Psoas muscle (tissue), 8 donors: ENCODE measurements at places on chromosomes 6 and 20. TPM values are rescaled to one million over a fixed set of nuclear protein-coding genes. Genes with fewer than 3 reads are reported as not detected.

GRCh38 chr6:39587080-39587479 is 138.1 kb downstream of the KIF6 start:
- DNase-seq = no peak

DNA sequence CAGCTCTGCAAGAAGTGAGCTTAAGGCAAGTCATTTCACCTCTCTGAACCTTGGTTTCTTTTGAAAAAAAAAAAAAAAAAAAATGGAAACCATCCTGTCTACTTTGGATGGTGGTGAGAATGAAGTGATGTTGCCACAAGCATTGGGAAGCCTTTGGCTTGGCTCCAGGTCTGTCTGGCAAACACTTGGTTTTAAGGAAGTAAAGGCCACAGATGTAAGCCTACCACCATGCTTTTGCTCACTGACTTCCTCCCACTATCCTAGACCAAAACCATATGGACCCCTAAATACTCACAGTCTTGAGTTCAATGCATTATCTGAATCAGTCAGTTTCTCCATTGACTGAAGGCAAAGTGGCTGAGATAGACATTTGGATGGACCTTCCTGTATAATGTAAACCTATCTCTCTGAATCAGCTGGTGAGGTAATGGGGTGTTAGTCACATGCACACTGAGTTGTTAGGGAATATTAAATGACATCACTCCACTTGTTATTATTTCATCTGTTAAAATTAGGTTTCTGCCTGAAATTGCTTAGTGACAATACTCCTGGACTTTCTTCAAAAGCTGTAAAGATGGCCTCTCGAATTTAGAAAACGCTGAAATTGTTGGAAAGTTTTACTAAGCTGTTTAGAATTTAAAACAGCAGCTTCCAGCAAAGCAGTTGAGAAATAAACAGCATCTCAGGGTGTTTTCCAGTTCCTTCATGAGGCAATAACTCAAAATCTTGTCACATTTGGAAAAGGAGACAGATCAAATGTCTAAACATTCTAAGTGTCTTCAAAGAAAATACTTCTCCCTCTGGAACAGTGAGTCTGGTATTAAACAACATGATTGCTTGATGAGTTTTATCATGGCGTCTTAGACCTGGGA is 833.5 kb downstream of the DHX35 start:
- no peak for DNase-seq

DNA sequence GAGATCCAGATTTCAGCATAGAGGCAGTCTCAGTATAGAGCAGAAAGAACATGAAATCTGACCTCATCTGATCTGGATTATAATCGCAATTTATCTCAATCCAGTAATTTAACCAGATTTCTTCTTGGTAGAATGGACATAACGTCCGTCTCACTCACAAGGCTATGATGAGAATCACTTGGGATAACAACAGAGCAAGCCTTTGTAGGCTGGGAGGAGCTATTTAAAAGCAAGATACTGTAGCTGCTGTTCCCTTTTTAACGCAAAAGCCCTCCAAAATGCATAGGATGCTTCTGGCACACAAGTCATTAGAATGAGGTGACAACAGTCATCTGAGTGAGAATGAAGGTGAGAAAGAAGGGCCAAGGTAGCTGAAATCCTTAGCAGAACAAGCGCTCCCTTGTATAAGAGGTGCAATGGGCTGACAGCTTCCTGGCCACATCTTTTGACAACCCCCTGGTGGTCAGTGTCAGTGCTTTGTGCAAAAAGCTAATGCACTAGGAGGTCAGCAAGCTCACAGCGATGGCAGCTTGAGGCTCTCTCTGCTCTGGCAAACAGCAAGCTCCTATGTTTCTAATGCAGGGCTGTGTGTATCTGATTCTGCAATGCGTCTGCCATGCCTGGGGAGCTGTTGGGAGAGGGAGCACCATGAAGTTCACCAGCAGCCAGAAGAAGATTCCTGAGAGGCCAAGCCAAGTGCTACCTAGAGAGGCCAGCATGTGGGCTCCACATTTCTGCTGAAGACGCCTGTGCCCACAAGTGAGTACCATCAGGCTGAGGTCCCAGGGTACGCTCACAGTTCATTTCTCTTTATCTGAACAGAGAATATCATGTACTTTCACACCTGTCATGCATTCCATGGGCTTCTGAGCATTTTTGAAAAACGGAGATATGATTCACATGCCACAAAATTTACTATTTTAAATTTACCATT is 16.2 kb downstream of the METTL24 start:
- no peak for DNase-seq

GRCh38 chr6:29955783-29956182 is 13.5 kb downstream of the HLA-A start:
- DNase-seq = no peak

- no peak for DNase-seq
Observed at GRCh38 chr6:26336355-26337198, 28.4 kb upstream of the BTN3A2 start.

DNA sequence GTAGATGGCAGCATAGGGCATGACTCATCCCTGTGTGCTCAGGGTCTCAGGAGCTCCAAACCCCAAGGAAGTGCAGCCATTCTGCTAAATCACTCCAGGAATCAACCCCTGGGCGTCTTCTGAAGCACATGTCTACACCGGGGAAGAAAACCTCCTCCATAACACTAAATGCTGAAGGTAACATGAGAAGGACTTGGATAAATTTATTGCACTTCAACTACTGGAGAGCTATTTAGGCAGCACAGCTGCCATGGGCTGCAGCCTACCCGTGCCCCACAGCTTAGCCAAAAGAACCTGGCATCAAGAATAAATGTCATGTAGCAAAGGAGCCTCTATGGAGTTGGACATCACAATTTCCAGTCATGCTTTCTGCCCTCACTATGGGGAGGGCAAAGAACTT is 152.4 kb upstream of the PROKR2 start:
- no peak for DNase-seq

DNA sequence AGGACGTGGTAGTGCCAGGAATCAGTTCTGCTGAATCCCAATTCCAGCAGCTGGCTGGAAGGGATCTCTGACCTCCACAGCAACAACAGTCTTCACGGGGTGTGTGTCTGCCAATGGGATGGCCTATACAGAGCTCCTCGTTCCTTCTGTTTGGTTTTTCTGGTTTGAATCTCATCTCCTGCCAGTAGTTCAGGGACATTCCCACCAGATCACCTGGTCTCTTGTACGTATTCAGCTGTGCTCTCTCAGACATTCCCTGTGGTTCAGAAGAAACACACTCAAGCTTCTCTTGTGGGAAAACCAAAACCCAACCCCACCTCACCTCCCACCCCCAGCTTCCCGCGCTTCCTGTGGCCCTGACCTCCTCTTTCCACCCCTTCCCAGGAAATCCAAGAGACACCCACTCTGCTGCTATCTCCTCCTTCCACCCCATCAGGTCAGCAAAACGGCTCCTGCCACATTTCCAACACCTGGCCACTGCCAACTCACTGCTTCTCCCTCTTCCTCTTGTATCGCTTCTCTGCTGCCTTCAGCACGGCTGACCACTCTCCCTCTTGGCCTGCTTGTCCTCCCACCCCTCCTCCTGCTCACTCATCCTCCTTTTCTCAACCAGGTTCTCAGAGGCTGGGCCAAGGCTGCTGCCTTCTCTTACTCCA is 63.3 kb upstream of the PTGIS start:
- DNase-seq = no peak

- DNase-seq = no peak
Observed at GRCh38 chr6:170172392-170172791, 118.5 kb downstream of the DLL1 start.

The VAPB gene
- 44.4 TPM for polyA plus RNA-seq

GRCh38 chr6:153092082-153093013 is 38.7 kb downstream of the RGS17 start:
- no peak for DNase-seq

- DNase-seq = no peak
Observed at GRCh38 chr20:51622004-51622874, 79.7 kb upstream of the NFATC2 start.

DNA sequence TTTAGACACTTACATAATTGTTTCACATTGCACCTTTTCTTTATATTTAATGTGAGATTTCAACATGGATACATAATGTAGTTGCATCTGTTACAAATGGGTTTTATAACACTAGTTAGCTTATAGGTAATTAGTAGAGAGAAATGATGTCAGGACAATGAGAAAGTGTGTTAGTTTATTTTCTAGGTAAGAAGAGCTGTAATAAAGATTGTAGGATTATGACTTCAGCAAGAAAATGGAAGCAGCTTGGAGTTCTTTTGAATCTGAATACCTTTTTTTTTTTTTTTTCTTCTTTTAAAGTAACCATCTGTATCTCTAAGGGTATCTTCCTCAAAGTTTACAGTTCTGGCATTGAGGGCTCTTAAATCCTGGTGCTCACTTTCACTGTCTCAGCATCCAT is 35.3 kb downstream of the CD2AP start:
- DNase-seq = no peak

The RSPH3 gene
- 2.7 TPM for polyA plus RNA-seq

DNA sequence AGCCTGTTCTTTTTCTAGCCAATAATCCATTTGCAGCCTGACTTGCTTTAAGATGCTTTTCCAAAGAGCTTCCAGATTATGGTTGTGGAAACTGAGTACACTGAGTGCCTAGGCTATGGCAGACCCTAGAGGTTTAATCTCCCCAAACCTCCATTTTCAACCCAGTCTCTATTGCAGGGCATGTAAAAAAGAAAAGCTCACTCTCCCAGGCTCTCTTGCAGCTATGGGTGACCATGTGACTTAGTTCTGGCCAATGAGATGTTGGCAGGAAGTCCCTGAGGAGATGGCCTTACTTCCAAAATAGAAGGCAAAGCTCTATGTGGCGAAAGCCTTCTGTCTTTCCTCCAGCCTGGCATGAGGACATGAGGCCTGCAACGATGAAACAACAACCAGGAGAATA is 3.8 kb downstream of the PDRG1 start:
- no peak for DNase-seq

The DUSP22 gene
- 31.6 TPM for polyA plus RNA-seq

DNA sequence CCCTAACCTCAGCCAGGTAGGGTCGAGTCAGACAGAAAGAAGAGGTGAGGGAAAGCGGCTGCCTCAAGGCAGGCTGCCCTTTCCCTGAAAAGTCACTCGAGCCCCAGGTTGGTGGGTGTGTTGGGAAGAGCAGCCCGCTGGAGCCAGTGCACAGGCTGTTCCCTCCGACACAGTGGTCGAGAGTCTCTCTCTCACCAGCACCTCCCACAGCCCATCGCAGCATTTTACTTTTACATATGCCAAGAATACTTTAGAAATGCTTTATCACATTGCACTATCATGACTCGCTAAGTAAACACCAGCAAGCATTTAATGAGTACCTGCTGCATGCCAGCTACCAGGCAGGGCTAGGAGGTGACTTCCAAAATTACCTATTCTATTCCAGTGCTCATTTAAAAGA is 1.7 kb downstream of the PRPH2 start:
- no peak for DNase-seq

The SCP2D1 gene
- not detected for polyA plus RNA-seq

- DNase-seq = no peak
Observed at GRCh38 chr6:95569560-95569959, 7.8 kb upstream of the MANEA start.

DNA sequence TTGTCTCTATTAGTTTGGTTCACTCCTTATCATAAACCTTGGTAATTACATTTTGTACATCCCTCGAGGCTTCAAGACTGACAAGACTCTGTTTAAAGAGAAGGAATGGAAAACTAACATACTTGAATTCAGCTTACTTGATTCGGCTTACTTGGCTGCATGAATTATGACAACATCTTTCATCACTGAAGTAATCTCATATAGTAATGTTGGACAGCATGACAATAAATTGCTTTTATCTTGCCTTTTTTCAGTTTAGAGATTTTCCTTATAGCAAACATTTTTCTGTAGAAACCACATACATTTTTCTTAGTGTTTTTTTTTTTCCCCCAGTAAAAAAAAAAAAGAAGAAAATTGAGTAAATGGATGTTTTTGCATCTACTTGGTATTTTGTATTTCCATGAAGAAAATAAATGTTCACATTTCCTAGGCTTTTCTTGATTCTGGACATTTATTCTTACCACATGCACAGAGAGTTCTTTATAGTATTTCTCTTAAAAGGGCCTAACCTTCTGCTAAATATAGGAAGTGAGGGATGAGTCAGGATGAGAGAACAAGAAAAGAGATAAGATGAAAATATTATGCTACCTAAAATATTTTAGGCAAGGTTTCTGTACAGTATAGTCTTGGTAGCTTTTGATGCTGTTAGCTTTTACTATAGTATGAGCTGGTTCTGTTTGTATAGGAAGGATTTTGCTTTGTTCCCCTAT is 101.0 kb upstream of the HDGFL1 start:
- DNase-seq = no peak

DNA sequence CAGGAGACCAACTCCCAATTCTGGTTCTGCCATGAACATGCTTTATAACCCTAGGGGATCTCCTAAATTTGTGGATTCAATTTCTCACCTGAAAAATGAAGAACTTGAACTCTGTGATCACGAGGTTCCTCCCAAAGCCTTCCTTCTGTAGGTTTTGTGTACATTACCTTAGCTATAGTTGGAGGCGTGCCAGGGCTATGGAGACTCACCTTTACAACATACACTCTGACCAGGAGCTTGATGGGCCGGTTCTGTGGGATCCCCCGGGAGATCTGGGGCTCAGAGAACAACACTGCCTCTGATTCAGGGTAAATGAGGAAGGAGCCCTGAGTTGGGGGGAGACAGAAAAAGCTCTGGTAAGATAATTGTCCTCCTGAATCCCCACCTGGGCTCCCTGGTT is 34.1 kb downstream of the ERGIC3 start:
- no peak for DNase-seq

DNA sequence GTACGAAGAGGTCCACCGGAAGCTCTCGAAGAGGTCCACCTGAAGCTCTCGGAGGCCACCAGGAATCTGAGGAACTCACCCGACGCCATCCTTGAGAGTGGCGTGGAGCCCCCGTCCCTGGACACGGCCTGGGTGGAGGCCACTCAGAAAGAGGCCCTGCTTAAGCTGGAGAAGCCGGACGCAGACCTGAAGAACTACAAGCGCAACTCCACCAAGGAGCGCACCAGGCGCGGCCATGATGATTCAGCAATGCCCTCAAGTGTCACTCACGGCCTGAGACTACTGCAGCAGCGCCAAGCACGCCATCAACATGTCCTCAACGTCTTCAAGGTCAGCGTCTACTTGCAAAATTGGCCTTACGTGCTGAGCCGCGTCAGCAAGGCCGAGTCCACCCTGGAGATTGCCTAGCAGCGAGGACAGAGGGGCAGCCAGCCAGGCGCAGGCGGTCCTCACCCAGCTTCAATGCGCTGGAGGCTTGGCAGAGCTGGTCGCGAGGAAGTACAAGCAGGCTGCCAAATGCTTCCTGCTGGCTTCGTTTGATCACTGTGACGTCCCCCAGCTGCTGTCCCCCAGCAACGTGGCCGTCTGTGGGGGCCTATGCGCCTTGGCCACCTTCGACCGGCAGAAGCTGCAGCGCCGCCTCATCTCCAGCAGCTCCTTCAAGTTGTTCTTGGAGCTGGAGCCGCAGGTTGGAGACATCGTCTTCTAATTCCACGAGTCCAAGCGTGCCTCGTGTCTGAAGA is 7.7 kb upstream of the GJA10 start:
- DNase-seq = no peak

DNA sequence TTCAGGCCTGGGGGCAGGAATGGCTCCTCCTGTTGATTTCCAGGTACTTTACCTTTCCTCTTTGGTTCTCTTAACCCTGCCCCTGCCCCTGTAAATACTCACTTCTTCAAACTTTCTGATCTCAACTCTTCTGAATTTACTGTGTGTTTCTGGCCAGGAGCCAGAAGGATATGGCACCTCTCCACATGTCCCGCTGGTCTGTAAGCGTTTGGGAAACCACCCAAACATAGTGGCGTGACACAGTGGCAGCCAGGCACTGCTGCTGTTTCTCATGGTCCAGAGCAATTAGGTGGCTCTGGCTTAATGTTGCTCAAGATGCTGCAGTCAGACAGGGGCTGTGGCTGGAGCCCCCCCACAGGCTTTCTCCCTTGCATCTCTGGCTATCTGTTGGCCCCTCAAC is 374.5 kb downstream of the RNGTT start:
- no peak for DNase-seq

- no peak for DNase-seq
Observed at GRCh38 chr6:143062551-143062950, 1.9 kb downstream of the AIG1 start.
